Renal cortical epithelial cell (primary cell): ENCODE measurements at places on chromosomes 3 and 15.

- DNase-seq = peak; percentile 27
Observed at GRCh38 chr3:45841420-45841756, 531 bp downstream of the LZTFL1 start.

DNA sequence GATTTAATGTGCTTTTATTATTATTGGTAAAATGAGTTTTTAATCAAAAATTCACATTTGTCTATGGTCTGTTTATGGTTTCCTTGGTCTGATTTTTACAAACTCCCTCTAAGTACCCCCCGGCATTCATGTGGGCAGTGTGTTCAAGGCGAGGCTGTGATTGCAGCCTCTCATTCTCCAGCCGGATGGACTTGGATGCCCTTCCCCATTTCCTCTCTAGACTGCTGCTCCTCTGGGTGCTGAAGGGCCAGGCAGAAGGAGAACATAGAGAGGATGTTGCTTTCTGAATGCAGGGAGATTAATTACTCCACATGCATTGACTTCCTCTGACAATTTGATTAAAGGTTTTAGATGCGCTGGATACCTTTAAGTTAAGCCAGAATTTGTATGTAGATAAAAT, 3.9 kb upstream of the TMC3 start:
- no peak for DNase-seq

DNA sequence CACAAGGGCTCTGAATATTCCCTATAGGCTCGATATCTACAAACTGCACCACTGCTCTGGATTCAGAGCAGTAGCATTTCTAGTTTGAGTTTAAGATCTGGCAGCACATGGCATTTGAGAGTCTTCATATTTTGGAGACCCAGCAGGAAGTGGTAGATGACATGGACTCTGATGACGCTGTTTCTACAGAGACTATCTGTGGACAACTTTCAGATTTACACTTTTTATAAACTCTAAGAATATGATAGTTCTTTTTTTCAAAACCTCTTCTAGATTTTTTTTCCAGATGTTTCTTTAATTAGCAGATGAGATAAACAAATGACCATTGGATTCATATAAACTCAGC, 35.8 kb downstream of the ARMC8 start:
- no peak for DNase-seq

DNA sequence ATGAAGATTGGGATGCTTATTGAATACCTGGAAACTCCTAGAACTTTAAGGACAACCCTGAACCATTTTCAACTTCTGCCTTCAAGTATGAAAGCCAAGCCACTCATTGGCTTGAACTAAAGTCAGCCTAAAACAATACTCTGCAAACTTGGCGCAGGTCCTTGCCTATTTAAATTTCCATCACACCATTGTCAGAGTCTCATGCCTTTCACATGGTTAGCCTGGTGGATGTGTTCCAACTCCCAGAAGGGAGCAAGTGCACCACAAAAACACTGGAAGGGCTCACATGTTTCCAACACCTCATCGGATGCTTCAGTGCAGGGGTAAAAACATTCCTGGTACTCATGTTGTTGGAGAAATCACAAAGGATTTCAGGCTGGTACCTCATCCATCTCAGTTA, 511.6 kb upstream of the MDFIC2 start:
- DNase-seq = peak; percentile 55

- no peak for DNase-seq
Observed at GRCh38 chr3:109278546-109278945, 37.8 kb downstream of the DPPA2 start.

DNA sequence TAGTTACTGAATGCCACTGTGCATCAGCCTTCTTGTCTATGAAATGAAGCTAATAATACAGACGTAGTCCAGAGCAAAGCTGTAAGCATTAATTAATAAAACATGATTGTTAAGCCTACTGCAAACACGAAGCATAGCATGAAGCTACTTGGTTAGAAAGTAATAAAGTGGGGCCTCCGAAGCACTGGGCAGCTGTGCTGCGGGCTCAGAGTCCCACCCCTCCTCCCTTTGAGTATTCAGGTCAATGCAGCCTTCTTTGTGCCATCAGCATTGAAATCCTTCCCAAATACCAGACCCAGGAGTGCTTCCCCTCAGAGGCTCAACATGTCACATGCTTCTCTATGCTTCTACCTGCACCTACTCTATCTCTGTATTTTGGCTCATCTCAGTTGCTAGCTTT, 1112.6 kb downstream of the IGSF11 start:
- DNase-seq = no peak

DNA sequence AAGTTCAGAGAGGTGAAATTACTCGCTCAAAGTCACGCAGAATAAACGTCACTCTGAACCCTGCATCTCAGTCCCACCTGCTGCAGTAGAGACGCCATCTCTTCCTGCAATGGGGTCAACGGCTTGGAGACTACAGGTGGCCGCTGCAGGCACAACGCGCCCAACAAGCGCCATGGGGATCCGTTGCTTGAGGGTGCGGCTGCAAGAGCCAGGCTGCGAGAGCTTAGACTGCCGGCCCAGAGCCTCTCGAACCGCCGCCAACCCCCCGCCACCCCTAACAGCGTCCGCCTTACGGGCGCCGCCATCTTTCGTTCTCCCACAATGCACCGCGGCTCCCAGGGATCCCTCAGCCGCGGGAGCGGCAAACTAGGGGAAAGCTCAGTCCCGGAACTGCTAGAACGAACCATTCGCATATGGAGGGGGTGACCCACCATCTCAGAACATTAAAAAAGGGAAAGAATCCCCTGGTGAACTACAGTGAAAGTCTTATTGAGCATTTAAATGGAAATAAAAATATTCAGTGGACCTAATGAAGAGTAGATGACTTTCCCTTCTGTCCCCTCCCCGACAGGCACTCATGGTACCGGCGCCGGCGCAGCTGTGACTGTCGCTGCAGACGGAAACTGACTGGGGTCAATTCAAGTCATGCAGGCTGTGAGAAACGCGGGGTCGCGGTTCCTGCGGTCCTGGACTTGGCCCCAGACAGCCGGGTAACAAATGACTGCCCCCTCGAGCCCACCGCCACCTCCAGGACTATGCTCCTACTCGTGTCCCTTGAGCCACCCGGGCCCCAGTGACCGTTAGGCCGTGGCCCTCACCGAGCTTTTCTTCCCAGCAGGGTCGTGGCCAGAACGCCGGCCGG, at the start of the genes MRPL46 and MRPS11:
Gene MRPL46, minus strand, starts transcription at position 316 of the 862 bp plus-strand sequence. Its CDS starts 11 bp downstream, at position 305.
Gene MRPS11, plus strand, starts transcription at position 636 of the 862 bp plus-strand sequence. Its CDS starts 10 bp downstream, at position 646.
- peak; percentile 74 for DNase-seq

DNA sequence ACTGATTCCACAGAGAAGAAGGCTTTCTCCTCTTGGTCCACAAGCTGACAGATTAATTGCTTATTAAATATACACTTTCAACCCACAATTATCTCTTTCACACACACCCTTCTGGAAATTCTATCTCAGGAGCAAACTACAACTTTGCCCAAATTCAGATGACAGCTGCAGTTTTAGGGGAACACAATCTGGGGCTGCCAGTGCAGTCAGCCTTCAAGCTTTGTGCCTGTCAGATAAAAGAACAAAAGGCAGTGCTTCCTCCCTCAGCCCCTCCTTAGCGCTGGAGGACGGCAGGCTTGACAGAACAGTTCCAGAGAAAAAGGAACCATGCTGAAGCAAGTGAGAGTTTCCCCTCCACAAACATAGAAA, 99.6 kb downstream of the TMCC1 start:
- no peak for DNase-seq

GRCh38 chr15:98770984-98771383, 122.6 kb downstream of the IGF1R start:
- no peak for DNase-seq

DNA sequence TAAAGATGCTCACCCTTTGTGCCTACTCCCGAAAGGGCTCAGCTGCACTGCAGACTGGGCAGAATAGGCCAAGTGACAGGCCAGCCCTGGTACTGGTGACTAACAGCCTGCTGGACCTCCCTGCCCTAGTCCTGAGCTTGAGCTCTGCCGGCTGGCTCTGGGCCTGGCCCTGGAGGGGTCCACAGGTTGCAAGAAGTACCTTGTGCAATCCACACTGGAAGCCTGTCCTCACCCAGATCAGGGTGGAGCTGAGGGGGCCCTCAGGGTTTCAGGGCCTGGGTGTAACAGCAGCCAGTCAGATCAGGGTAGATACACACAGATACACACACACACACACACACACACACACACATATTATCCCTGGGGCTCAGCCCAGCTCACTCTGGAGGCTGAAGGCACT, 27.3 kb upstream of the PLA2G4D start:
- no peak for DNase-seq

- no peak for DNase-seq
Observed at GRCh38 chr3:154783521-154783931, 296.6 kb upstream of the MME start.

DNA sequence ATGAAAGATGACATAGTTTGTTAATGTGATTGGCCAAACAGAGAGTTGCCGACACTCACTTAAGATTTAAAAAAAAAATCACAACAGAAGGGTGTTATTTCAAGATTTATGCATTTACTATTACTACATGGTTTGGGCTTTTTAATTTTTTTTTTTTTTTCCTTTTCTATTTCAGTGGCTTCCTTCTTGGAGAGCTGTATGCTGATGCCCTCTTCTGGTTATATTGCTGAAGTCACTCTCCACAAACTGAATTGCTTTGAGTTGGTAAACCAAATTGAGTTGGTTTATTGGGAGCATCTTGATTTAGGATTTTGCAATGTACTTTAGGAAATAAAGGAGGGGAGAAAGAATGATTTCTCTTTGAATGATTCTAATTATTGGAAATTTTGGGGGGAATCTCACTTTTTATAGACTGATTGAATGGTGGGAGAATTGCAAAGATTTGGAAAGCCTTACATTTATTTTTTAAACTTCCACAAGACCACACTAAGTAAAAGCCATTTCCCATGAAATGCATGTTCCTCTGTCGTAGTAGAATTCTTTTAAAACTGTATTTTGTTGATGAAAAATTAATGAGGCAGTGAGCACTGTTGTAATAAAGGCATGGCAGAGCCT, 186.6 kb upstream of the FEZF2 start:
- peak; percentile 64 for DNase-seq

GRCh38 chr3:123499322-123499721, 50.4 kb upstream of the ADCY5 start:
- DNase-seq = no peak

GRCh38 chr3:177150970-177151627, 46.2 kb downstream of the TBL1XR1 start:
- peak; percentile 89 for DNase-seq

- no peak for DNase-seq
Observed at GRCh38 chr3:212432-212831, 15.9 kb downstream of the CHL1 start.

DNA sequence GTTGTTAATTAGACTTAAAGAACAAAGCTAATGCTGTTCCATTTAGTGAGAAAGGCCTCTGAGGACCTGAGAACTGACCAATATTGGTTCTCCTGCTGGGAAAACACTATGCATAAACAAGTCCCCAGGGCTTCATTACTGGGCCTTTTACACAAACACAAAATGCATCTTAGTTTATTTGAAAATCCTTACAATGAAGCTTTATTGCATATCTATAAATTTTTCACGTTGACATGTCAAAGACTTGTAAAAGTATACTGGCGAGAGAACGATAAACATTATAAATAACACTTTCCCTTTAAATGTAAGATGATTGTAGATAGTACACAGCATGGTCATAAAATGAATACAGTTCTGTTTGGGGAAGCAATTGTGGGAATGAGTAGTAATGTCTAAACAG, 151.7 kb downstream of the ROBO2 start:
- no peak for DNase-seq
